ENCODE measurements at places on chromosomes 3 and 15.
A peak's percentile ranks its signal among the peaks of the same experiment; 100 is the strongest.

GRCh38 chr3:52162250-52162872 lies 8.1 kb upstream of the POC1A start:
- no peak for DNase-seq

GRCh38 chr3:194485468-194485880 lies 1.3 kb downstream of the ATP13A3 start:
- no peak for DNase-seq

GRCh38 chr3:11602886-11603527 lies 40.7 kb downstream of the VGLL4 start:
- DNase-seq = no peak

DNA sequence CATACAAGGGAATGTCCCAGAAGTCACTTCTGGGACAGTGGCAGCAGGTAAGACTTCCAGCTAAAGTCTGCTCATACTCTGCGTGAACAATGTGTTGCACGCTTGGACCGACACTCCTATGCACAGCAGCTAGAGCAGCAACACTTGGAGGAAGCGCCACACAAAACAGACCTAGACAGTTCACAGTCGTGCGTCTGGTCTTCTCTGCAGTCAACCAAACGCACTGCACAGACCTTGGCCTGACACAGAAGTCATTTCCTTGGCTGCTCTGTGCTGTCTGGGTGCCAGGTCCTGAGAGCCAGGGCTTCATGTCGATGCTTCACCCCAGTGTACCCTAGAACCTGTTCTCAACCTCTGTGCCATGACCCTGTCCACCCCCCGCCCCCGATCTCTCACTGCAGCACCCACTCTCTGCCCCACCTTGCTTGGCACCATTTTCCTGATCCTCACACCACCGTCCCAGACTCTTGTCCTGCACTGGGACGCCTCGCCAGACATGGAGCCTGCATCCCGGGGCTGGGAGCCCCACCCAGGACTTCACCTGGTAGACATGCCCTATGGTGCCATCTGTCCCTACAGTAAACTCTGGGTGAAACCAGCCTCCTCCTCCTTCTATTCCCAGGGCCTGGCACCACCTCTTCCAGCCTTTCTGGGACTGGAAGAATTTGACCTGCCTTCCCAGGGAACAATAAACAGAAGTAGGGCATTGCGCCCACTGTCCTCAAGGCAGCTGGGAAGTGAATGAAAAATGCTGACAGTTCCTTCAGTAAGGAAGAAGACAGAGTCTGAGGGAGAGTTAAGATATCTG lies 3.1 kb downstream of the ATP10A start:
- no peak for DNase-seq

- no peak for DNase-seq
These were observed 41.1 kb upstream of the AP3B2 start for GRCh38 chr15:82750831-82751180.

DNA sequence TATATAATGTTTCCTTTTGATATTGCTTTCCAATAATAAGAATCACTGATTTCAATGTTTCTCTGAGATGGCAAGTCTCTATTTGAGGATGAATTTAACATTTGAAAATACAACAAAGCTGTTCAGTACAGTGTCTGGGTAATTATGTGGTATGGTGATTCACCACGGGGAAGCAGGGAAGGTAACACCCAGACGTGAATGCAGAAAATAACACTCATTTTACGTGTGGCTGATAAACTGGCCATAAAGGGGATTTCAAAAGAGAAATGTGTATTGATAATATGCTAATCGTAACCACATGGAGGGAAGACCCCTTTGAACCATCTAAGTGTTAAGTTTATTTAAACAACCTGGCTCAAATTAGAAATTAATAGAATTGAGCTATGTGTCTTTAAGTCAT lies 344.6 kb downstream of the GRM7 start:
- DNase-seq = no peak

DNA sequence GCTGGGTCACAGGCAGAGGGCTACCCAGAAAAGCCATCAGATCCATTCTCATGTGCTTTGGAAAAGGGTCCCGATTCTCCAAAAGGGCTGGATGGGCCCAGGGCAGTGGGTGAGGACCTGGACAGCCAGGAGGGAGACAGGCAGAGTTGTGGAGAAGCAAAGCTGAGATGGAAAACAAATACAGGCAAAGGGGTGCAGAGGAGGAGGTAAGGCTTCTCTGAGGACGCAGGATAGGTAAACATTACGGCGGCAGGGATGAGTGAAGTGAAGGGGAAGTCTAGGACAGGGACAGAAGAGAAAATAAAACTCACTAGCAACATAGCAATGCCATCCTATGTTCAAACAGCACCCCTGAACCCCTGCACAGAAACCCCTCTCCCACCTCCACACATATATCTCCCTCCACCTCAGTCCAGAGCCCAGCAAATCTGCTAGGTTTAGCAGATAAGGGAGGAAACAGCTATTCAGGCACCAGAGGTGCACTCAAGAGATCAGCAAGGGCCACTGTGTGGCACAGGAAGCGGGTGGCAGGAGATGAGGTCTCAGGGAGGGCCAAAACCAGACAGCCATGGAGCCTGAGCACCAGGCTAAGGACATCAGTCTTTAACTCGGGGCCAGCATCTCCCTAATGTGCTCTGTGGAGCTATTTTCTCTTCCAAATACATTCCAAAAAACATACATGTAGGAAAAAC lies 51.3 kb downstream of the HOMER2 start:
- no peak for DNase-seq

- no peak for DNase-seq
These were observed 393.1 kb downstream of the DIPK2A start for GRCh38 chr3:144364737-144365136.

DNA sequence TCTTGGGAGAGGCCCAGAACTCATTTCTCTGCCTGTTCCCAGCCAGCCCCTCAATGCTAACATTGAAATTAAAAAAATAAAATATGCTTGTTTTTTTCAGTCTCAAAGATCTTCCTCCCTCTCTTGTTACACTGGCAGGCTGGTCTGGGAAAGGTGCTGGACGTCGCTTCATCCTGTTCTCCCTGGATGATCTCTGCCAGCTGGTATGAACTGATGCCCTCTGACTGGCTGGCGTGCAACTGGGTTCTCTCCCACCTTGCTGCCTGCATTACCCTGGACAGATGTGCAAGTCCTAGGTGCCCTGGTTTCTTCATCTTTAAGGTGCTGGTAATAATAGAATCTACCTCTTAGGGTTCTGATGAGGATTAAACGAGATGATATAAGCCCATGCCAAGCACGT lies 263.9 kb upstream of the PROK2 start:
- DNase-seq = no peak

GRCh38 chr3:142651711-142652110 lies 55.5 kb downstream of the PLS1 start:
- DNase-seq = no peak

GRCh38 chr3:114558271-114558670 lies 264.4 kb downstream of the TIGIT start:
- DNase-seq = no peak

- no peak for DNase-seq
These were observed 225.0 kb upstream of the PROK2 start for GRCh38 chr3:72009851-72010443.

- no peak for DNase-seq
These were observed 177.0 kb downstream of the AKAP13 start for GRCh38 chr15:85557385-85557784.

GRCh38 chr3:133295944-133296917 lies 103.6 kb upstream of the BFSP2 start:
- DNase-seq = no peak

DNA sequence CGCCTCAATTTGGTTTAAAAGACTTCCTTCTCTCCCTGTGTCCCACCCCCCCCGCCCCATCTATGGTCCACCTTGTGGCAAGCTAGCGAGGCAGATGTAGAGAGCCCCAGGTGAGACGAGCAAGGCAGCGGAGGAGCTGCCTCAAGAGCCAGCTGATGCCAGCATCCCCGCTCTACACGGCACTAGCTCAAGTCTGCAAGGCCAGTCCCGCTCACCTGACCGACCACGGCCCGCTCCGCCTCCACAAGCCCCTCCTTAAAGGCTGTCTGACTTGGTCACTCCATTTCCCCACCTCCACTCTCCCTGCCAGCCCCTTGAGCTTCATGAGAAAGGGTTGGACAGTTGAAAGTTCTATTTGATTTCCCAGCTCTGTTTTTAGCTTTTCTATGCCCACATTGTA lies 56.2 kb upstream of the IGF1R start:
- no peak for DNase-seq

DNA sequence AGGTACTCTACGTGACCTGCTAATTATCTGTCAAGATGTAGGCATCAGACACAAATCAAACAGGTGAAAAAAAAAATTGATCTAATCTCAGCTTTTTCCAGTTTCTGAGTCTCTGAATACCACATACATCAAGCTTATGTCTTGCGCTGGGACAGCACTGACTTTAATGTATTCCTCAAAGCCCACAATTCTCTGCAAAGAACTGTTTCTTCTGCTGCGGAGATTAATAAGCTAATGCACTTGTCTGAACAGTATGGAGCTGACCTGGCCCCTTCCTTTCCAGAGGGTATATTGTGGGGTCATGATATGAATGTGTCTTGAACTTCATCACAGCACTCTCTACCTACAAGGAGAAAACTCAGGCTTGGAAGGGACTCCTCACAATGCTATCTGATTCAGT lies 87.8 kb downstream of the FOXB1 start:
- no peak for DNase-seq

DNA sequence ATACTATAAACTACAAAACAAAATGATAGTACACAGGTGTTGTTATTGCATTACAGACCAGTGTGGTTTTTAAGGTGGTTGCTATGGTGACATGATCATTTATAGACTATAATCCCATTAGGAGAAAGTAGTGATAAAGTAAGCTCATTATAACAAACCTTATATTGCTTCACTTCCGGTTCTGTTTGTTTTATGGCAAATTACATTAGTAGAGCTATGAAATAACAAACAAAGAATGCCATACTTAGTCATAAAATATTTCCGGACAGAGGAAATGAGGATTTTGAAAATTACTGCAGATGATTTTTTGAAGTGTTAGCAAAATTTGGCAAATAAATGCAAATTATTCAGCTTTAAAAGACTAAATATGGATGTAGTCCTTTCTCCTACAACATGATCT lies 640.4 kb upstream of the ARPP21 start:
- no peak for DNase-seq

- DNase-seq = no peak
These were observed 643 bp downstream of the CDAN1 start for GRCh38 chr15:42736178-42736792.

- DNase-seq = no peak
These were observed 11.0 kb downstream of the KCTD6 start for GRCh38 chr3:58502872-58503271.

- no peak for DNase-seq
These were observed 82.5 kb downstream of the ANO10 start for GRCh38 chr3:43539321-43539720.

GRCh38 chr3:108117241-108117775 lies 26.5 kb upstream of the CD47 start:
- no peak for DNase-seq

GRCh38 chr15:68278595-68279405 lies 1.3 kb downstream of the FEM1B start:
- peak; percentile 71 for DNase-seq

DNA sequence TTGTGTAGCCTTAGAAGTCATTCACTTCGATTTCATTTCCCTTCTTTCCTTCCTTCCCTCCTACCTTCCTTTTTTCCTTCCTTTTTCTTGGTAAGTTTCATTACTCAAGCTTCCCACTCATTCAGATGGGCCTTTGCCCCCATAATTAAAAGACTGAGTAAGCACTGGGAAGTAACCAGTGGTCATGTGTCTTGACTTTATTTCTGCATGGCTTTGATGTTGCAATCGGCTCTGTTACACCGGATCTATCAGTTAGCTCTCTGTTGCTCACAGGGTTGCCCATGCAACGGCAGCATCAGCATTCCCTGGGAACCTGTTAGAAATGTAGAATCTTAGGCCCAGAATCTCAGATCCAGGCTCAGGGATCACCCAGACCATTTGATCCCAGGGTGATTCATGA lies 25.6 kb upstream of the LARS2 start:
- no peak for DNase-seq

- peak; percentile 89 for DNase-seq
These were observed 993 bp upstream of the GRAMD2A start for GRCh38 chr15:72198356-72199204.

DNA sequence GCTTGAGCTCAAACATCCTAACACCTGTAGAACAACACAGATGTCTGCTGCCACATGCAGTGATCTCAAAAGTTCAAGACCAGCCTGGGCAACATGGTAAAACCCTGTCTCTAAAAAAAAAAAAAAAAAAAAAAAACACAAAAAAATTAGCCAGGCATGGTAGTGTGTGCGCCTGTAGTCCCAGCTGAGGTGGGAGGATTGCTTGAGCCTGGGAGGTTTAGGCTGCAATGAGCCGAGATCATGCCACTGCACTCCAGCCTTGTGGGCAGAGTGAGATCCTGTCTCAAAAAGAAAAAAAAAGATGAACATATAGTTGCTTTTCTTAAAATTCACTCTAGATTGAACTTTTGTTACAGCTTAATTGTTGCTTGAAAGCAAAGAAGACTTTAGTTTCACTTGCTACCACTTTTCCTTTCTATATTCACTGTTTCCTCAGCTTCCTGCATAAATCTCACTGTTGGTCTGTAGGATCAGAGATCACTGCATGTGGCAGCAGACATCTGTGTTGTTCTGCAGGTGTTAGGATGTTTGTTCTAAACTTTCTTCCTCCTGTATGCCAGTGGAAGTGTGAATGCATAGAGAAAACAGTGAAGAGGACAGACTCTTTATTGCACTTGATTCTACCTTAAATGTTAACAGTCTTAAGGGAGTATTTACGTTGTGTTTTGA lies 12.6 kb downstream of the RAB11A start:
- DNase-seq = no peak

GRCh38 chr3:13932578-13933295 lies 52.9 kb upstream of the WNT7A start:
- DNase-seq = no peak

DNA sequence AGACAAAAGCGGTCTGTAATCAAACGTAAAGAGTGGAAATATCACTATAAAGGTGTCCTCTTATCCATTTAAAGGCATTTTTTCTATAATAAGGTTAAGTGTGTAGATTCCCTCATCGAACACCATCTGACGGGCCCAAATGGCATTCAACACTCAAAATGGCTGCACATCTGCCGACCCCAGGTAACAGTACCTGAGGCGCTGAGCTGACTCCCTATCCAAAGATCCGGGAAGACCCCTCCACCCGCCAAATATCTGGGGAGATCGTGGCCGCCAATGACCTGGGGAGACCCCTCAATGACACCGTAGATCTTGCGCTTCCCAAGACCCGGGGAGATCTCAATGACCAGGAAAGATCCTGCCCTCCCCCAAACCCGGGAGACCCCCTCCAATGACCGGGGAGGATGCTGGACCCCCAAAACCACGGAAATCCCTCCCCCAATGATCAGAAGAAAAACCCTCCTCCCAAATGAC lies 476 bp downstream of the IP6K2 start:
- DNase-seq = no peak

- DNase-seq = no peak
These were observed 122.2 kb downstream of the EEFSEC start for GRCh38 chr3:128275316-128276145.

All from NCI-H1105 treated with DMSO at 0.1 percent for 48 hours (cell line).